ENCODE measurements at places on chromosomes 3 and 15.

- no peak for DNase-seq
Measured at GRCh38 chr3:16802389-16802788, 82.4 kb upstream of the PLCL2 start.

- no peak for DNase-seq
Measured at GRCh38 chr3:47664519-47664918, 85.9 kb upstream of the CSPG5 start.

DNA sequence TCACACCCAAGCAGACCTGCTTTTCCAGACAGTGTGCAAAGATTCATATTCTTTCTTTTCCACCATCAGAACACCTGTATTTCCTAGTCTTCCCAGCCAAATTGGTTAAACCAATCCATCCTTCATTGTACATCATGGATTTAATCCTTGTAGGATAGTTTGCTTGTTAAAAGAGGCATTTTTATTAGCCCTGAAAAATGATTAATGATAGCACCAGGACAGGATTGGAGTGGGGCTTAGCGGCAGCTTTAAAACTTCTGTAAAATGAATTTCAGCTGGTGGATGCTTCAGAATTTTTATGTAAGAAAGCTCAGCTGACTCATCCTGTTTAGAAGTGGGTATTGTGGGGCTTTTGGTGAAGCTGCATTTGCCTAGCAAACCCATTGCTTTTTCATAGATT lies 36.1 kb upstream of the ARHGEF26 start:
- no peak for DNase-seq

GRCh38 chr15:31489801-31490646 lies 163.4 kb downstream of the KLF13 start:
- peak; percentile 6 for DNase-seq

DNA sequence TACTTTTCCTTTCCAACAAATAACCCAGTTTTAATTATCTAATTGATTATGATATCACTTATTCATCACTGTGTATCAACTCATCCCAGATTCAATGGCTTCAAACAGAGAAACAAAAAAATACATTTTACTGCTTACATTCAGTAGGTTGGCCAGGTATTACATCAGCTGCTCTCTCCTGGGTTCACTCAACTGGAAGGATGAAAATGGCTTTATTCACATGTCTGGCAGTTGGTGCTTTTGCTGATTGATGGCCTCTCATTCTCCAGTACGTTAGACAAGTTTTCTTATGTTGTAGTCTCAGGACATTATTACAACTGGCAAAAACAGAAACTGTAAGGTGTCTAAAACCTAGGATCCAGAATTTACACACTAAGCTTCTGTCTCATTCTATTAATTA lies 811.0 kb upstream of the ALCAM start:
- DNase-seq = peak; percentile 18
